ENCODE measurements at places on chromosomes 12 and 14.

GRCh38 chr14:89955745-89956660 lies at the start of gene TDP1:
Gene TDP1 (plus strand): TSS chr14:89955927. CDS start chr14:89963115, 7,188 bp downstream.
- peak; percentile 72 for DNase-seq

DNA sequence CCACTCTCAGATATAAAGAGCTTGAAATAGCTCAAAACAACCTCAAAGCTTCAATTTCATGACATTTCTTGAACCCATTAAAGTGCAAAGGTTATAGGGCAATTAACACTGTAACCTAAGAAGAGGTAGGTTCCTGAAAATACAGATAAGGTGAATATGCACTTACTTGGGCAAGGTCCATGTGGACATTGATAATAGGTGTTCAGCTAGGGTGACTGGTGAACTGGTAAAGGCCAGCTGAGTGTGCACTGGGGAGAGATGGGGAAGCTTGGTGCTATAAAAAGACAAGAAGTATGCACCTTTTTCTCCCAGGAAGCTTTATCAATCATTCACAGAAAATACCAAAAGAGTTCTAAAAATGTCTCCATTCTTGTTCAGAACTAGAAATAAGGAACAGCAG lies 418.6 kb downstream of the SLC16A7 start:
- DNase-seq = no peak

GRCh38 chr14:104788161-104788818 lies 7.3 kb downstream of the AKT1 start:
- no peak for DNase-seq

GRCh38 chr14:63565448-63565847 lies 22.3 kb upstream of the PPP2R5E start:
- DNase-seq = no peak

DNA sequence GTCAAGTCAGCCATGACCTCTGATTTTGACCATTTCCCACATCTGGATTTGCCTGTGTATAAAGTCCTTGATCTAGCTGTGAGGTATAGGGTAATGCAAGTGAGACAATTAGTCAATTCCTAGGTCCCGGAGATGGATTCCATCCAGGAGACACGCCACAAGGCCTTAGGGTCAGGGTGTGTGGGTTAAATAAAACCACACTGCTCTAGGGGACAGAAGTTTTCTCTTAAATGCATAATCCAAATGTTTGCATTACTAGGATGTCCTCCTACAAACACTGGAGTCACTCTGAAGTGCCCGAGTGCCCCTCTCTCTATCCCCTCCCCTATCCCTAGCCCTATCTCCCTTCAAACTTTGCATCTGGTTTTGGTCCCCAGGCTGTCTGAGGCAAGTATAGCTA lies 26.8 kb downstream of the LRIG3 start:
- DNase-seq = no peak

GRCh38 chr14:94548999-94549985 lies 11.9 kb upstream of the SERPINA4 start:
- DNase-seq = peak; percentile 14

- no peak for DNase-seq
These were observed 210.1 kb upstream of the DAAM1 start for GRCh38 chr14:58978343-58978742.

DNA sequence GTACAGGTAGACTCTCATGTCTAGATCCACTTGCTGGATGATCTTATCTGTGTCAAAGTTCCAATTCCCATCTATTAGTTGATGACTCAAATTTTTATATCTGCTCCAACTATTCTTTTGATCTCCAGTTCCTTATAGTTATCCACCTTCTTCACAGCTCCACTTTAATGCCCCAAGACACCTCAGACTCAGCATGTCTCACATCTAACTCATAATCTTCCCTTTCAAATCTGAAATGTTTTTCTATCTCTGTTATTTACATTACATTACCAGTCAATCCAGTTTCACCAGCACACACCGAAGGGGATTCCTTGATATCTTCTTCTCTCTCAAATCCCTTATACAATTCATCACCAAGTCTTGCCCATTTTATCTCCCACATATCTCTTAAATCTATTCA lies 3.7 kb upstream of the METAP2 start:
- no peak for DNase-seq
